Activated effector memory CD4-positive, alpha-beta T cell treated with Interleukin-2 at 50 U/mL for 16 hours (primary cell): ENCODE measurements at places on chromosomes 2 and 18.

GRCh38 chr2:207871911-207872310 lies 102.2 kb upstream of the FZD5 start:
- DNase-seq, result no peak

GRCh38 chr2:12716032-12716281 lies 779 bp upstream of the TRIB2 start:
- DNase-seq, result peak; percentile 77

- no peak for DNase-seq
Measured at GRCh38 chr2:180661686-180662030, 318.7 kb upstream of the UBE2E3 start.

GRCh38 chr18:24494586-24494985 lies 34.1 kb downstream of the HRH4 start:
- DNase-seq, result no peak

GRCh38 chr18:1663879-1664705 lies 759.4 kb downstream of the ADCYAP1 start:
- no peak for DNase-seq

DNA sequence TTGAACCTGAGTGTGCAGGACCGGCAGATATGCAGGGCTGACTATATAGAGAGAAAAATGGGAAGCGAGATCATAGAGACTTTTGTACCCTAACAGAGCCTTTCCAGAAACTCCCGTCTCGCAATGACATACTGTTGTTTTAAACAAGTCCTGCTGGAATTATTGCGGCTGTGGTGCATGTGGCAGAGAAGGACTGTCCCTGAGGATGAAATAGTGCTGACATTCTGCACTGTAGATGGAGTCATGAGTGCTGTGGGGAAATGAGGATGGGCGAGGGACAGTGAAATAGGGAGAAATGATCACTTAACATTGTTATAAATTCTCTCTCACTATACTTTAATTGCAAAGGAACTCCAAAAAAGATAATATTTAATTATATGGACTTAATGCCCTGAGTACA lies 50.4 kb upstream of the KLHL14 start:
- DNase-seq, result no peak

GRCh38 chr18:73924307-73924706 lies 223.3 kb downstream of the FBXO15 start:
- DNase-seq, result no peak

GRCh38 chr2:45003579-45004551 lies 5.4 kb downstream of the SIX2 start:
- no peak for DNase-seq

GRCh38 chr2:45137966-45138695 lies 128.9 kb upstream of the SIX2 start:
- DNase-seq, result no peak
